ENCODE measurements at places on chromosomes 5 and 9.

GRCh38 chr9:95082401-95083084, 235.0 kb downstream of the FANCC start:
- DNase-seq, result no peak

DNA sequence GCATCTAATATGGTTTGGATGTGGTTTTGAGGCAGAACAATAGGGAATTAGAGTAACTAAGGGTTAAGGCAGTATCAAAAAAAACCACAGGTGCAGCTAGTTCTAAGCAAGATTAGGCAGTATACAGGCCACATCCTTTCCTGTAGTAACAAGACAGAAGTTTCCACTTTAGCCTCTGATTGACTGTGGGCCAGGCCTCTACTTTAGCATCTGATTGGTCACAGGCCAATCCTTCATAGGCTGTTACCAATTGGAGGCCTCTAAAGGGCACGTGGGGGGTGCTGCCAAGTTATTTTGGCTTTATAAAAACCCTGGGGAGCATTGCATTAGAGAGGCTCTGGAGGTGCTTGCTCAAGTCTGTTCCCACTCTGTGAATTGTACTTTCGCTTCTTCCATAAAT, 144.1 kb upstream of the ST8SIA4 start:
- no peak for DNase-seq

DNA sequence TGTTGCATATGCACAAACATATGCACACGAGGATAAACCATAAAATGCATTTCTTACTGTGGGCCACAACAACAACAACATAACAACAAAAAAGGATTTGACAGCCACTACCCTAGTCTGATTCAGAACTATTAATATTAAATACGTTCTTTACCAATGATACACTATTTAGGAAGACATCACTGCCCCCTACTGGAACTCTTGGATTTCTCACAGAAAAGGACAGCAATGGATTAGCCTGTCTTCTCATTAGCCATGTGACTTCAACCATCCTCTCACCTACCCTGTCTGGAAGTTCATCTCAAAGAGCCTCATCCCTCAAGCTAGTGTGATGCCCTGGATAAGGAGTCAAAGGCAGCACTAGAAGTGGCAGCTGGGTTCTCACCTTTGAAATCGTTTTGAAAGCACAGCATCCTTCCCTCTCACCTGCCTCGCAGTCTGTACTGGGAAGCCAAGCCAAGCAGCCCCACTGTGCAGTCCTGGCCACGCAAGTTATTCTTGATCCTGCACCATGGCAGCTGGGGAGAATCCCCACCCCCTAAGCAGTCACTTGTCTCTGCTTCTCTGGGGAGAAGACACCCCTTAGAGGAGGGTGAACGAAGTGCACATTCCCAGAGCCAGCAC, 64.6 kb downstream of the SH3TC2 start:
- peak; percentile 72 for DNase-seq

GRCh38 chr9:111904026-111904425, 7.4 kb downstream of the UGCG start:
- no peak for DNase-seq

DNA sequence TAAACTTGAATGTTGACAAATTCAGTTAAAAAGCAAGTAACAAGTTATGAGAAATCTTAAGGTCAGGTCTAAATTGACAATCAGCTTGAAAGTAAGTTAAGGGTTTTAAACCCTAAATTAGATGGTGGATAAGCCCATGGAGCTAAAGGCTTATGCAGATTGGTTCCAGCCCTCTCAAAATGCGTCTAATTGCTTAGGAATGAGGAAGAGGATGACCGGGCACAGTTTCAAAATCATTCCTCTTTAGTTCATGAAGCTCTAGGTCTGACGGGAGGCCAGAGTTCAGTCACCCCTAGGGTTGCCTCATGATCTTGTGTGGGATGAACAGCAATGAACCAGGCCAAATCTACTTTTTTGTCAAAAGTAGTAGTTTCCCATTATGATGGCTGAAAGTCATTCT, 75.4 kb downstream of the SLC38A9 start:
- DNase-seq, result no peak

DNA sequence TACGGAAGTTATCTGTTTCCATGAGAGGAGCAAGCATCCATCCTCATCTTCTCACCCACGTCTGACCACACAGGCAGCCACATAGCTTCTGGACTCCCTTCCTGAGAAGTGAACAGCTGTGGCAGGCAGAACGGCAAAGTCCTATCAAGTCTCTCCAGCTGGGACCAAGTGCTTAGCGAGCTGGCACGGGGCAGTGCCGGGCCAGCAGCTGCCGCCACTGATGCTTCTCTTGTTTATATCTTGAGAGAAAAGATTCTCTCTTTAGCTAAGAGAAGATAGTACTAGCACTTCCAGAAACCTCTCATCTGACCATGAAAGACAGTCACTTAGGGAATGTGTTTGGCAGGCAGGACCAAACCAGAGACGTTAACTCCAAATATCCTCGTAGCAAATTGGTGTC, 37.2 kb downstream of the PLAC8L1 start:
- no peak for DNase-seq

DNA sequence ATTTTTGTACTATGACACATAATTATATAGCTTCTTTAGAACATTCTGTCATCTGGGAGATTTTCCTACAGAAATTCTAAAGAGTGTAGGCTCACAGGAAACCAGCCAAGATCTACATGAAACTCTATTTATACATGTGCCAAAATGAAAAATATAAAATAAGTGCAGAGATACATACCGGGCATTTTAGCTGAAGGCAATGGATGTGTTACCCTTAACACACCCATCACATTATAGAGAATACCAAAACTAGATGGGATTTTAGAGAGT, 125.9 kb downstream of the TRIM32 start:
- no peak for DNase-seq

DNA sequence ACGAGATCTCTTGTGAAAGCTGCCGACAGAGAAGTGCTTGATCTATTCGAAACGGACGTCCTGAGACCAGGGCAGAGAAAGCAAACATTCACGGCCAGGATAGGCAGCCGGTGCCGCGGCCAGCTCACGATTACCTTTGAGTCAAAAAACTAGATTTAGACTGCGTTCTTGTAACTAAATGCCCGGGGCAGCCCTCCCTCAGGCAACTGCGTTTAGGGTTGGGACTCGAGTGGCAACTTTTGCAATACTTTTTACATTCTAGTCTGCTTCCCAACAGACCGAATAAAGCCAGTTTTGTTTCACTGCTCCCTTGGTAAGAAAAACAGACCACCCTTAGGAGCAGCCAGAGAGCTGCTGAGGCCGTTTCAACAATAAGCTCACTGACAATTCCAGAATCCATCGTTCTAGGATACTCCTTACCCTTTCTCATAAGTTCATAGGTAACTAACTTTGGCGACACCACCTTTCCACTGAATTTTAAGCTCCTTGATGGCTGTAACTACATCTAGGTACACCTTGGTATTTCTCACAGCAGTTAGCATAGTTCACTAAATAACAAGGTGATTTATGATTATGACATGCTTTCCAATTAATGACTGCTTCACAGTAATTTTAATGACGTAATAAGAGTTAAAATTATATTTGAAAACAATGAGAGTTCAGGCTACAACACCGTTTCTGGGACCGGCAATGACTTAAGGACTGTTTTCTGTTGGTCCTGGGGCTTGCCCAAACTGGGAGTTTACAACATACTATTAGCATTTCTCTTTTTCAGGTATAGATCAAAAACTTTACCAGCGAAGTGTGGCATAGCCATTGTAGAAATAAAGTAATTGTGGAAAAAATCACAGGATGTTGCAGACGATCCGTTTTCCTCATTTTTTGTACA, 899 bp upstream of the RAPGEF6 start:
- DNase-seq, result no peak

DNA sequence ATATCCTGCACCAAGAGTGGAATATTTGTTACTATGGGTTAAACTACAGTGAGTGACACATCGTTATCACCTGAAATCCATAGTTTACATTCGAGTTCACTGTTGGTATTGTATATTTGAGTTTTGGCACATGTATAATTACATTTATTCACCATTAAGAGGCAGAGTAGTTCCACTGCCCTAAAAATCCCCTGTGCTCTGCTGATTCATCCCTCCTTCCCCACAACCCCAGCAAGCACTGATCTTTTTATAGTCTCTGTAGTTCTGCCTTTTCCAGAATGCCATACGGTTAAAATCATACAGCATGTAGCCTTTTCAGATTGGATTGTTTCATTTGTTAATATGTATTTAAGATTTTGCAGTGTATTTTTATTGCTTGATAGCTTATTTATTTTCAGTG, 495.2 kb downstream of the DIRAS2 start:
- DNase-seq, result no peak

DNA sequence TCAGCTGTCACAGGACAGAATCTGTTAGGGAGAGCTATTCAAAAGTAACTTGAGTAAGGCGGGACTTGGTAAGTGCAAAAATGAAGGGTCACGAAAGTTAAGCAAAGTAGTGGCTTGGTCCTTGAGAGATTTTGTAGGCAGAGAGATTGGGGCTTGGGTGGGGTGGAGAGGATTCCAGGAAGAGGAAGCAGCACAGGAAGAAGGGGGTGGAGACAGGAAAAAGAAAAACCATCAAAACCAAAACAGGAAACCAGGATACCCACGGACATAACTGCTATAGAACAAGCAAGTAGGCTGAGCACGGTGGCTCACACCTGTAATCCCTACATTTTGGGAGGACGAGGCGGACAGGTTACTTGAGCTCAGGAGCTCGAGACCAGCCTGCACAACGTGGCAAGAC, 3.7 kb downstream of the ROPN1L start:
- peak; percentile 41 for DNase-seq

- DNase-seq, result no peak
Observed at GRCh38 chr9:125540497-125540896, 166.5 kb downstream of the MAPKAP1 start.

- no peak for DNase-seq
Observed at GRCh38 chr5:22916393-22916792, 63.2 kb upstream of the CDH12 start.

GRCh38 chr9:18821788-18822187, 211.2 kb downstream of the SAXO1 start:
- no peak for DNase-seq

DNA sequence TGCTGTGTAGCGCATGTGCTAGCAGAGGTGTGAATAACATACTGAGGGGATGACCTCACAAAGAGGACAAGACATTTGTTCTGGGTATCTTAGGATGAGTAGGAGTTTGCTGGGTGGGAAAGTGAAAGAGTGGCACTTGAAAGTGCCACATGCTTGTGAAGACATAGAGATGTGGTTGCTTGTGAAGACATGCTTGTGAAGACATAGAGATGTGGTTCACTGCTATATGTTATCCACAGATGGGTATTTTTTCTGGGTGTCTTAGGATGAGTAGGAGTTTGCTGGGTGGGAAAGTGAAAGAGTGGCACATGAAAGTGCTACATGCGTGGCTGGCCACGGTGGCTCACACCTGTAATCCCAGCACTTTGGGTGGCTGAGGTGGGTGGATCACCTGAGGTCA, 63.6 kb downstream of the MAST4 start:
- DNase-seq, result no peak

Measured in CD4-positive, alpha-beta T cell treated with Interleukin-12 subunit alpha and Interleukin-12 subunit beta, for 1 hour (primary cell).